ENCODE measurements at places on chromosomes 2 and 18.

- no peak for DNase-seq
Observed at GRCh38 chr2:201348758-201349157, 8.4 kb downstream of the FLACC1 start.

- no peak for DNase-seq
Observed at GRCh38 chr2:110752871-110753270, 20.5 kb downstream of the ACOXL start.

- no peak for DNase-seq
Observed at GRCh38 chr2:96315400-96316071, 9.6 kb upstream of the ITPRIPL1 start.

- DNase-seq, result no peak
Observed at GRCh38 chr2:137091704-137092103, 326.4 kb downstream of the THSD7B start.

GRCh38 chr18:57325491-57326166 is 26.7 kb upstream of the ST8SIA3 start:
- no peak for DNase-seq

DNA sequence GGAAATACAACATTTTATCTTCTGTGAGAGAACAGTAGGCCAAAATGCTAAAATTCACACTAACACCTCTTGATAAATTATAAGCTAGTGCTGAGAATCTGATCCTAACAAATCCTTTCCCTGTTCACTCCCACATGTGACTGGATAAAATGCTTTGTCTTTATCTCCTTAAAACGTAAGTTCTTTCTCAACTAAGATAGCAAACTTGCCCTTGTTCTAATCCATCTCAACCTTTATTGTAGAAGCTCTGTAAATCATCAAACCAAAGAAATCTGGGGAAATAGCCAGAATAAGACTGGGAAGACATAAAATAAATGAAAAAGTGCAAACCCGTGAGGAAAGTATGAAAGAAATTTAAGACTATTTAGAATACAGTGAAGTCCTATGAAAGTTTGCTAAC is 1058.4 kb upstream of the ACVR2A start:
- DNase-seq, result no peak

DNA sequence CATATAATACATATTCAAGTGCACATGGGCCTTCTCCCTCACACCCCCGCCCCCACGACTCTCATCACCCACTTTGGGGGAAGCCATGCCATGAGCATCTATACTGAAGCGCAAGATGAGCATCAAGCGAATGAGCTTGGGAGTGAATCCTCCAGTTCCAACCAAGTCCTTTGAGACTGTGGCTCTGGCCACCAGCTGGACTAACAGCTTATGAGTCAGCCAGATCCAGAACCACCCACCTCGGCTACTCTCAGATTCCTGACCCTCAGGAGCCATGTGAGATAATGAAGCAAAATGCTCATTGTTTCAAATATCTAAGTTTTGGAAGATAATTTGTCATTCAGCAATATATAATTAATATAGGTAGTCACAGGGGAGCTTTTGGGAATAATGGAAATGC is 22.2 kb upstream of the IL1RL1 start:
- DNase-seq, result no peak

- no peak for DNase-seq
Observed at GRCh38 chr2:237692601-237693290, 65.4 kb downstream of the LRRFIP1 start.

GRCh38 chr2:226791056-226791486 is 8.5 kb downstream of the IRS1 start:
- peak; percentile 76 for DNase-seq

DNA sequence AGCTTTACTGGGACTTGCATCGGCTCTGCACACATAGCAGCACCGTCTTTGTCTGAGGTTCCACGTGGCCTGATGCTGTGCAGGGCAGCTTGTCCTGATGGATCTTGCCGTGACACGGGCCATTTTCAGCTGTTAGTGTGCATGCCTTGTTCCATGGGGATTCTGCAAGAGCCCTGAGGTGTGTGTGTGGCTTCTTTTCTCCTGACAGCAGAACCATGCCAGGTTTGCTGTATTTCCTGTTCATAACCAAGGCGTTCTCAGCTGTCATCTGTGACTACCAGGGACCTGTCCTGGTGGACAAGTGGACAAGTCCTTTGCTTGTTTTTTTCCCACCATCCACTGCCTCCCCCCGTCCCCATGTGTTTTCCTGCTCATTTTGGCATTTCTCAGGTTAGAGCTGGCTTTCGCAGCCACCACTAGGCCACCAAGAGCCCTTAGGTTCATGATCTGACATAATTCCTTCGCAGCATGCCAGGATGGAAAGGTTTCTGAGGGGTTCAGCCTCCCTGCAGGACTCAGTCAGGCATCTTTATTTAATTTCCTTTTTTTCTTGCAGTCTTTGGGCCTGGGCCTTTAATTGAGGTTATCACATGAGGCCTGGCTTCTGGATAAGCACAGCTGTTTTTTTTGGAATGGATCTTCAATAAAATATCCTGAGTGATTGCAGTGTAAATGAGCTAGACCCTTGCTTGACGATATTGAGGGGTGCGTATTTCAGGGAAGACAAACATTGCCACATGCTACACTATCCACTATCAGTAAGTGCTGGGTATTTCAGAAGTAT is 139.4 kb downstream of the NCK2 start:
- DNase-seq, result no peak

GRCh38 chr18:26700201-26700600 is 151.8 kb upstream of the KCTD1 start:
- no peak for DNase-seq

DNA sequence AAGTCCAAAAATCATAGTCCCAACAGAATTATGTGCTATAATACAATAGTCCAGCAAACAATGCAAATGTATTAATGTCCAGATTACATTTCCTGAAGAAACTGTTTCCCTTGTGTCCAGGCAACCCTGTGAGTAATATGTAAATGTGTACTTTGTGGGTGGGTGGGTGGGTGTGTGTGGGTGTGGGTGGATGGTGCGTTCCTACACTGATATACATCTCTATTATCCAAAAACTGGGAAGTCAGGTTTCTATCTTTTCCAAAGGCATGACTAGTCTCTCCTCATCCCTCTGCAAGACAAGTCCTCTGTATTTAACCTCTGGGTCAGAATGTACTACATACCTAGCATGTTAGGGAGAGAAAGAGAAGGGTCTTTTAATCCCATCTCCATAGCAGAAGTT is 71.6 kb downstream of the LNPK start:
- no peak for DNase-seq

DNA sequence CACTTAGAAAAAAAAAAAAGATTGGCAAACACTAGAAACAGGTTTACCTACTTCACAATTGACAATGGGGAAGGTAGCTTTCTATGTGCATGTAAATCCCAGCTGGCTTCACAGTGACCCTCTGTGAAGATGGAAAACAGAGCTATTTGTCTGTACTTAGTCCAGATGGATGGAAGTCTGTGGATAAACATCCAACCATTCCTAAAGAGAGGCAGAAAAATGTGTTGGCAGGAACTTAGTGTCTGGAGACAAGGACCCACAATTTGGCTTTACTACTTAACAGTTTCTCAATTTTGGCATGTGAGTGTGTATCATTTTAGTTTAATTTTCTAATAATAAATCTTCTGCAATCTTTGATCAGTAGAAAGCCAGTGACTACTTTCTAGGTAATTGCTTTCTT is 154.4 kb downstream of the RAD51AP2 start:
- DNase-seq, result no peak

DNA sequence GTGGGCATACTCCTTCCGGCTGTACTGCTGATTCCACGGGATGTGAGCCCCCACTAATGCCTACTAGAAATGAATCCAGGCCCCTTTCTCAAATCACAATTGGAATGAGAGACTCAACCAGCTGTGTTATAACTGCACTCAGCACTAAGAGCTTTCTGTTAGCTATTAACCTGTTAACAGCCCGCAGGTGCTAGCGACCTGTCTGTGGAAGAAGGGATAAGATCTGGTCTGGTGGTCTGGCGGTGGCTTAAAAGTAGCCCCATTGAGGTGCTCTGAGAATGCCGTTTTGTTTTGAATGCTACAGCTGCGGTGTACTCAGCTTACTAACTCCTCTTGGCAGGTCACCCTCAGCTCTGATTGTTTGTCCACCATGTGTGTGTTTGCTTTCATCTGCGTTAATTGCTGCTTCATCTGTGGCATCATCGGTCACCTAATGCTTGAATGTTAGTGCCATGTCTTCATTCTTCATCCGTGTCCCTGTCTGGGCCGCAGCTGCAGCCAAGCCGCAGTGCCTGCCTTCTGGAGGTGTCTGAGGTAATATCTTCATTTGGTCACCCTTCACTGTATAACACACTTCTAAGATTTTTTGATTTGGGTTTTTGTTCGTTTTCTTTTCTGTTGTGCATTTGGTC is 16.3 kb downstream of the RAB12 start:
- DNase-seq, result no peak

DNA sequence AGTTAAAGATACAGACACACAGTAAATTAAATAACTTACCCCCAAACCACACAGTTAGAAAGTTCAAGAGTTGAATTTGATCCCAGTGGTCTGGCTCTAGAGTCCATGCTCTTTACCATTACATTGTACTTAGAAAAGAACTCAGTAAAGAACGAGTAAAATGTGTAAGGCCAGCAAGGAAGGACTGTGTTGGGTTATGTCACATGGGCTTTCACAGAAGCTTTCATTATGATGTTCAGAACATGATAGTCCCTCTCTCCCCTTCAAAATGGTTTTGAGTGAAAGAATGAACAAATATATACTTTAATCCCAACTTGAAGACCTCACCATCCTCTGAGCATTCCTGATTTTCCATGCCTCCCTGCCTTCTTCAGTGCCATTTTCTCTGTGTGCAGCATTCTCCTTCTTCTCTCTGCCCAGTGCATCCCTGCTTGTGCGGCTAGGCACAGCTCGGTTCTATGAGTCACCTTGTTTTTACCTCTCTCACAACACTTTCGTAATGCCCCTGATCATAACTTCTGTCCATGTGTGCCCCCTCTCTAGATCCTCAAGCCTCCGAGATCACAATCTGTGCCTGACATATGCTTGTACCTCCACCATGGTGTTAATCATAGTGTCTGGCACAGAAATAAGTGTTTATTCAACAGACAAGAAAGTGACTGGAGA is 22.0 kb downstream of the RASGRP3 start:
- DNase-seq, result no peak

- DNase-seq, result no peak
Observed at GRCh38 chr2:201950606-201951005, 83.0 kb upstream of the FZD7 start.

DNA sequence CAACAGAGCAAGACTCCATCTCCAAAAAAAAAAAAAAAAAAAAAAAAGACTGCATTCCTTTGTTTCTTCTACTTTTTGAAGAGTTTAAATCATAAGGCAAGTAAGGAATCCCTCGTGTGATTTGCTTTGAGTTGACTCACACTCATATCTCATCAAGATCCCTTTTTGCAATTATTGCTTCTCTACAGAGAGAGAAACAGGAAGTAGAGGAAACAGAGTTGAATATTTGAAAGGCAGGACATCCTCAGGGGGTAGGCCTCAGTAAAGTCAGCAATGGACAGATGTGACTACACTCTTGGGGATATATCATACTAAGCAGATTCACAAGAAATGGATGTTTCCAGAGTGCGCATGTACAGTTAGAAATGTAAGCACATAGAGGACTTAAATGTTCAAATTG is 11.2 kb upstream of the EFR3B start:
- no peak for DNase-seq

- no peak for DNase-seq
Observed at GRCh38 chr18:31702449-31702848, 18.1 kb upstream of the B4GALT6 start.

DNA sequence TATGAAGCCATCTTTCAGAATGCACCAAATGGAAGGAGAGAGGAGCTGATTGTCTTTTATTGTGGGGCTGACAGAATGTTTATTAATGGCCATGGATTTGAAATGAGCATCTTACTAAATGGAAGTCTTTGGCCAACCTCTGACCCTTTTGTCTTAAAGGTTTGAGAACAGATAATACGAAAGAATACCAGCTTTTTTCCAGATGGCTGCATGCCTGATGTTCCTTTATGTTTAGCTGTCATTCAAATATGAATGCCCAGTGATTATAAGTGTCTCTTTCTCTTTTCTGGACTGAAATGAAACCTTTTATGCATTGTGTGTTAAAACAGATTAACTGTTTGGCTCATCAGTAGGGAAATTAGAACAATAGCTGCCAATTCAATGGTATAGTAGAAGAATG is 46.0 kb downstream of the PARD3B start:
- DNase-seq, result no peak

DNA sequence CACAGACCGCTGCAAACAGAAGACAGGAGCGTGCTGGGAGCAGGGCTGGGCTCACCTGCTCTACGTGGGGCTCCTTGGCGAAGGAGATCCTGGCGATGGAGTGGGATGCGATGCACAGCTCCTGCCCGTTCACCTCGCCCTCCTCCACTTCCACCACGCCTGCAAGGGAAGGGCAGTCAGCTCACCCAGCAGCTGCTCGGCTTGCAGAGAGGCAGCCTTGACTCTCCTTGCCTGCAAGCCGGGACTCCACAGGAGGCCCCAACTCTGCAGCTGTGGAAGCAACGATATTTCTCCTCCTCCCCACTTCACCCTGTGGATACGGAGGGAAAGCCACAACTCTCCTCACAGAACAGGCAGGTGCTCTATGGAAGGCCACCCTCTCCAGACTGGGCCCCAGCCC is 35.1 kb downstream of the THAP4 start:
- no peak for DNase-seq

- no peak for DNase-seq
Observed at GRCh38 chr2:148680462-148680861, 35.9 kb downstream of the EPC2 start.

DNA sequence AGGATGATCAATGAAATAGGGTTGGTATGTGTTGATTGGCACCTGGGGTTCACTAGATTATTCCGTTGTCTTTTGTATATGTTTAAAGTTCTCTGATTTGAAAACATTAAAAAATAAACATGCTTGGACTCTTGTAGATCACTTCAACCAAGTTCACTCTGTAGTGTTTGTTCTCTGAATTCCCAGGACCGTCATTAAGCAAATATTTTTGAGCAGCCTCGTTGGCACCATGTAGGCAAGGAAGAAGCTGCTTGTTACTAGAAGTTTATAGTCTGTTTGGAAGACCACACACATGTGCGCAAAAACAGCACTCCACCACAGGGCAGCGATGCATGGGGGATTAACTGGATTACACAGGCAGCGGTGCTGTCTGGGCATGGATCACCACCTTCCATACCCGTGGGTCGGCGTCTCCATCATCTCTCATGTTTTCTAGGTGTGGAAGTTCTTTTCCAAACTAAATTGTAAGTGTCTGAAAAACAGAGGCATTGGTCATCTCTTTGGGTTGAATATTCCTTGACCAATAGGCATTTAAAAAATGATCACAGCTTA is 212.2 kb downstream of the FHOD3 start:
- no peak for DNase-seq

GRCh38 chr2:206203331-206203730 is 43.6 kb downstream of the EEF1B2 start:
- DNase-seq, result no peak

DNA sequence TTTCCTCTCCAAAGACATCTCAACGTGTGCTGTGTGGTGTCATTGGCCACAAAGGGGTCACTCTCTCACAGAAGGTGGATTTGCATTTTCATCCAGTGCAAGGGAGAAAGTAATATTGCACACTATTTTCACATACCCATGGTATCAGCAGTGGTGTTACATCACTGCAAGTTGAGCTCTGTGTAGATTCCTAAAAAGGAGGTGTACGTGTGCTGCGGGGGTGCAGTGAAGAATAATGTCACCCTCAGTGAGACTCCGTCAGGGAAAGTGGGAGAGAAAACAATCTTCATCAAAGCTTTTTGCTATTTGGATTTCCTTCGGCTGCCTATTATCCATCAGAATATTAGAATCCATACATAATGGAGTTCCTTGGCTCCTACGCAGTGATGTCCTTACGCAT is 733.8 kb upstream of the FANCL start:
- no peak for DNase-seq

- no peak for DNase-seq
Observed at GRCh38 chr18:42906761-42907160, 208.7 kb downstream of the RIT2 start.

- no peak for DNase-seq
Observed at GRCh38 chr2:43414586-43415135, 181.2 kb downstream of the THADA start.
